ENCODE measurements at places on chromosomes 5 and 9.

GRCh38 chr5:116739571-116739970 lies 164.9 kb upstream of the SEMA6A start:
- DNase-seq: no peak

DNA sequence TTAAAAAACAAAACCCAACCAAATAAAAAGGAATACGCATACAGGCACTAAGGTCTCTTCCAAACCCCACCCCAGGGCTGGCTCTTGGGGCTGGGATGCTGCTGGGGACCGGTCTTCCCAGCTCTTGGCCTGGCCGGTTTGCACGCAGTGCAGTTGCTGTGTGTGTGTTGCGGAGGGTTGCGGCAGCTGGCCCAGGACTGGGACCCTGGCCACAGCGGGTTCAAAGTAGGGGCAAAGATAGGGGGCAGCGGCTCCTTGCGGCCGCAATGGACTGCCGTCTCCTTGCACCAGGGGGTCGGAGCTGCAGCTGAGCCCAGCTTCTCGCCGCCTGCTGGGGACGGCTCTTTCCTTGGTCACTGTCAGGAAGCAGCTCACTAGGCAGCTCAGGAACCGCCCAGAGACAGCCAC lies 5.0 kb downstream of the DMRT3 start:
- DNase-seq: no peak

GRCh38 chr9:4138180-4138579 lies 161.7 kb downstream of the GLIS3 start:
- no peak for DNase-seq

DNA sequence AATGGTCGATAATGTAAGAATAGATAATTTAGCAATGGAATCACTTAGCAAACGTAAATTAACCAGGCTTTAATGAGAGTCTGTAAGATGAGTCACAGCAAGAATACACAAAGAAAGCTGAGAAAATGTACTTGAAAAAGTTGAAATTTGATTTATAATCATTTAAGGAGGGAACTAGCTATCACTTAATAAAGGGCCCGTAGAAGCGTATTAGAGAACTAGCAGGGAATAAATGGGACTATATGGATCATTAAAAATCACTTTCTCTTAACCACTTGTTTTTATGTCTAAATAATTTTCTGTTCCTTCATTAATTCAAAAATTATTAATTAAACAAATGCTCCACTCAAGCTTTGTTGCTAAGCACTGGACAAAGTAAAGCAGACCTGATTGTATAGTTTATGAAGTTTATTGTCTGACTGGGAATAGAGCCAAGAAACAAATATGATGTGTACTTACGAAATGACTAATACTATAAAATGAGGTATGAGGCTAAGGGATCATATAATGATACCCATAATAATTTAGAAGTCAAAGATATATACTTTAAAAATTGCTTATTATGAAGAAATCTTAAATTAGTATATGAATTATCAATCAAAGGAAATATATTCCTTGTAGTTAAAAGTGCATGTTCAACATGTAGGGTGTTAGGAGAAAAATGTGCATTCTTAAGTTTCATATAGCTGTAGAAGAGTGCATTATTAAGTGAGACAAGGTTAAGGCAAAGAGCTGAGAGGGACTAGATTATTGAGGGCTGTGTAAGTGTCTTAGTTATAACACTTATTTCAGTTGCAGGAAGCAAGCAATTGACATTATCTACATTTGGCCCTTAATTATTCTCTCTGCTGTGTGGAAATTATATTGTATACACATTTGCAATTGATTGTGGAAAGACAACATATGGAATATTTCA lies 196.8 kb downstream of the PRDM9 start:
- DNase-seq: no peak

DNA sequence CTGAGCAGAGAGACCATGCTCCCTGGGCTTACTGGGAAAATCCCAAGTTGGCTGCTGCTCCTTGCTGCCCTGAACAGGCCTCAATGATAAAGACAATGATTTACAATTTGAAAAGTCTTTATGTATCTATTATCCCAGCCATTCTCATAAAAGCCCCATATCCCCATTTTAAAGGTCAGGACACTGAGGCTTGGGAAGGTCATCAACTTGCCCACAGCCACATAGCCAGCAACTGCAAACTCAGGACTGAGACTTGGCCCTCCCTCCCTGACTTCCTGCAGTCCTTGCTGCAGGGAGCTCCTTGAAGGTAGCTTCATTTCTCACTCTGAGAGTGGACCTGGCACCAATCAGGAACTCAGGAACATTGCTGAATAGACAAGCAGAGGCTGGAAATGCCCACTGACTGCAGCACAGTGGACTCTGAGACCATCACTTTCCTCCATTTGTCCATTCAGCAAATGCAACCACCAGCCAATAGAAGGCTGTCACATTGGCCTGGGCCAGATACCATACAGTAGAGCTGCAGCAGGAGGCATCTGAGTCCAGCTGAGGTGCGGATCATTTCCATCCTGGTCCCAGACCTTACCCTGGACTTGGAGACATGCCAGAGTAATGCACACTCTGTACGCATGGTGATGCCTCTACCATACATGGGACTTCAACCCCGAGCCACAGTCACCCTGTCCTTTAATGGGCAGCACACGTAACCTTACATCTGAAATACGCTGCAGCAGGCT lies 18.3 kb downstream of the TNIP1 start:
- DNase-seq: no peak

- no peak for DNase-seq
Observed at GRCh38 chr5:160792732-160793529, 59.1 kb downstream of the ATP10B start.

DNA sequence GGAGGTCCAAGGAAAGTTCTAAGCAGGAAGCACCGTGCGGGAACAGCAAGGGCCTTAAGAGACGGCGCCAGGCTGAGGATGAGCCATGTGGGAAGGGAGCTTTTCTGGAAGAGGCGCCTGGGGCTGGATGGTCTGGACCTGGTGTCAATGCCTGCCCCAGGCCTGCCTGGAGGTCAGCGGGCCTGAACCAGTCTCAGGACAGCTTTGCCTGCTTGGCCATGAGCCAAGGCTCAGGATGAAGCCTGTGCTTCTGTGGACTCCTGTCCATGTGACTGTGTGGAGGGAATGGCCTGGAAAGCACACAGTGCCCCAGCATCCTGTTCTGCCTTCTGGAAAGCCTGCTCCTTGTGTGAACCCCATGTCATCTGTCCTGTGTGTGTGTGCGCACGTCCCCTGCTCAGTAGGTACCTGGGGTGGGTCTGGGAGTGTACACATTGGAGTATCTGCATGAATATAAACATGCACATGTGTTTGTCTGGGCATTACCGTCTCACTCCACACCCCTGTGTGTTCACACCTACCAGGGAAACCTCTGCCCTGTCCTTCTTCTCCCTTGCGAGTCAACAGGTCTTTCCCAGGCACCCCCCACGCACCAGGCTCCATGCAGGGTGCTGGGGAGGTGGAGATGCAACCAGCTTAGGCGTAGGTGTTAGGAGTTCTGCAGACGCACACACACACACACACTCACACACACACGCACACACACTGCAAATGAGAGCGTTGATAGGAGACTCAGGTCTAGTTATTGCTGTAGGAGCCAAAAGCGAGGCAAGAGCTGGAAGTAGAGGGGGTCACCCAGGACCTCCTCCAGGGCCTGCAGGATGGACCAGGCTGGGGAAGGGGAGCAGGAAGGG lies 24.8 kb downstream of the DAB2IP start:
- DNase-seq: no peak

GRCh38 chr5:103347716-103348423 lies 89.3 kb downstream of the MACIR start:
- no peak for DNase-seq

DNA sequence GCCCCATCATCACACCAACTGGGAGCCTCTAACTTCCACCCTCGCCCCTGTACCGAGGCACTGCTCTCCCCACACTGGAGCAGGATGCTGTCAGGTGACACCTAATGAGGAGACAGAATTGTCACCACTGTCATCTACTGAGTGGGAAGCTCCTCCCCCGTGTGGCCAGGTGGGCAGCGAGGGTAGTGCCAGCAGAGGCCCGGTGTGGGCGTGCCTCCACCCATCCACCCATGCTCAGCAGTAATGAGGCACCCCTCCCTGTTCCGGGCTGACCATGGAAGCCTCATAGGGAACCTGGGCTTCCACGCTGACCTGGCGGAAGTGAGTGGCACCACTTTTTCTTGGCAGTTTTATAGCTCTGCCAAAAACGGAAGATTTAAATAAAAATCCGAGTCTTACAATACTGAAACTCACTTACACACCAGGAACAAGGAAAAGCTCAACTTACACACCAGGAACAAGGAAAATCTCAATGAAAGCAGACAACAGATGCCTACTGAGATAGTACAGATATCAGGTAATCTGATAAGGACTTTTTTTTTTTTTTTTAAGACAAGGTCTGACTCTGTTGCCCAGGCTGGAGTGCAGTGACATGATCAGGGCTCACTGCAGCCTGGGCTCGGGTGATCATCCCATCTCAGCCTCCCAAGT lies 30.6 kb upstream of the ASS1 start:
- no peak for DNase-seq

GRCh38 chr5:172150514-172151425 lies 37.3 kb downstream of the STK10 start:
- peak; percentile 12 for DNase-seq

DNA sequence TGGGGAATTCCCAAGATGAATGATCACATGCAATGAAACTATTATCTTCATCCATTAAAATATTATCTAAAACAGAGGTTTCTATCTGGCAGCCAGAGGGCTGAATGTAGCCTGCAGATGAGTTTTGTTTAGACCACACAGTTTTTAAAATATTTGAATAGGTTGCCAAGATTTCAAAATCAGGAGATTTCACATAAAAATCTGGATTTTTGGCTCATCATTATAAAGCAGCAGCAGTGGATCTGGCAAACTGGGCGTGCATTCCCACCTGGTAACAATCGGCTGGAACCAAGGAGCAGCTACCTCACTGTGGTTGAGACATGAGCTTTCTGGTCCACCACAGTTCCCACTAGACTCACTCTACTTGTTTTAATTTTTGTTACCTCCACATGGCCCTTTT lies 155.1 kb downstream of the BNC2 start:
- no peak for DNase-seq

- no peak for DNase-seq
Observed at GRCh38 chr9:37517923-37518322, 32.2 kb downstream of the POLR1E start.

- no peak for DNase-seq
Observed at GRCh38 chr9:94922098-94922607, 195.7 kb downstream of the AOPEP start.

DNA sequence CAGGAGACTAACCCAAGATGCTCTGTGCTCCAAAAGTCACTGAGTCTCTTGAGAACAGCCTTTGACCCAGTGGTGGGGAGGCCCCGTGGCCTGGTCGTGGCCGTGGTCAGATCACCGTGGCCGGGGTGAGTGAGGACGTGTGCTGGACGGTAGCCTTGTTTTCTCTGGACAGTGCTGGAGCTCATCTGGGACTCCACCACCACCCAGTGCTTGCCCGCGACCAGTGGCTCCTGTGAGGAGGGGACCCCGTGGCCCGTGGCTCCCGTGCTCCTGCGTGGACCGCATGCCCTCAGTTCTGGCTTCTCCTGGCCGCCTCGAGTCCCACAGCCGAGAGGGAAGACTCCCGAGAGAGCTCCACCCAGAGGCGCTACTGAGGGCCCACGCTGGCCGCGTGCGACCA lies 15.9 kb upstream of the NOTCH1 start:
- no peak for DNase-seq

DNA sequence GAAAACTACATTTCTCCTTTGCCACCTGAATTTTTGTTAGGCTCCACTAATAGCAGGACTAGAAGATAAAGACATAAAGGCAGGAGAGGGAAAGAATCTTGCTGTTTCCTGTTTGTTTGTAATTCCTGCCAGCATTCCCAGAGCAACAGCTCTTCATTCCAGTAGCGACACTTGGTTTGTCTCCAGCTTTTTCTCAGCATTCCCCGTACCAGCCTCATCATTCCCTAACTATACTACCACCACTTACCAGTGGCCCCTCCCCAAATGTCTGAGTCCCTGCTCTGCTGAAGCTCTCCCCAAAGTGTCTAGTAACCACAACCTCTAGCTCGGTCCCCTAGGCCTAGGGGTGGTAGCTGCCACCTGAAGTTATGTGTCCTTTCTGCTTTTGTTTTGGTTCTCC lies 18.6 kb downstream of the CETN3 start:
- DNase-seq: no peak

- no peak for DNase-seq
Observed at GRCh38 chr9:97779608-97780007, 73.4 kb upstream of the FOXE1 start.

- DNase-seq: no peak
Observed at GRCh38 chr5:65203746-65204145, 278.0 kb downstream of the ADAMTS6 start.

DNA sequence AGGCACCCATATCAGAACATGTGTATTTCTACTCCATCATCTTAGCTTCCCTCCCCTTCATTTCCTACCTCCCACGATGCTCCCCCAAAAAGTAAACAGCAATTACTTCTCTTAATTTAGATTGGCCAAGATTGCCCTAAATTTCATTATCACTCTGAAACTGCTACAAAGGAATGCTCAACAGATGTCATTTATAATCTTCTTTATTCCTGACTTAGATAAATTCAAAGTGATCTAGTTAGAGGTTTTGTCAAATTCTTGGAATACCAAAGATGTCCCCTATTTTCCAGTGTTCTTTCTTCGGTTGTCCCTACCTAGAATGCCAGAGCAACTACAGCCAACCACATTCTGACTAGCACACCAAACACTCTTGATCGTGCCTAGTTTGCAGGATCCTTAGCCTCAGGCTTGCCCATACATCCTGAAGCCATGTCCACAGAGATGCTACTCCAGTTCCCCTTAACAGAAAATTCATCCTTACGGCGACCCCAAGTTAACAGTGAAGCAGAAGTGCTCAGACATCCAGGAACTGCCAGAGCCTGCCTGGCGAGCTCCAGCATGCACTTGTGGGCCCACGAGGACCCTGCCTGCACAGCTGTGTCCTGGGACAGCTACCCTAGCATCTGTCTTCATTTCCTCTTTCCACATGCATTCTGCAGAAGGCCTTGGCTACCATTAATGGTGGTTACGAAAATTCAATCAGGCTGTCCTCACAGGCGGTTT lies 31.6 kb downstream of the DAP start:
- DNase-seq: no peak

DNA sequence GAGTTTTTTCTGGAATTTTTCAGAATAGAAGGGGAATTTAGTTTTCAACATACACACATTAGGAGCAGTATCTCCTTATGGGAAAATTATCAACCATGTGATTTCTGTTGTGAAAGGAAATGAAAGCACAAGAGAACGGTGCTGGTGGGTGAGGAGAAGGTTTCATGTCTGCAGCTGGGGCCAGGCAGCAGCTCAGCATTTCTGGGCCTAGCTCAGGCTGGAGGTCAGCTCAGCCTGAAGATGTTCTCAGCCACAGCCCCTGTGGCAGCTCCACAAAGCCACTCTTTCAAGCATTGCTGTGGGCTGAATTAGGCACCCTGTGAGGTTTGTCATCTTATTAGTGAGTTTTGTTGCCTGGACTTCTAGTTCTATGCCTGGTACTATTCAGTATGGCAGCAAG lies 90.3 kb downstream of the DIRAS2 start:
- no peak for DNase-seq

GRCh38 chr9:134056483-134057306 lies 11.1 kb downstream of the BRD3 start:
- DNase-seq: no peak

GRCh38 chr5:169627551-169627950 lies 9.5 kb upstream of the DOCK2 start:
- no peak for DNase-seq

GRCh38 chr9:100505564-100506159 lies 32.7 kb downstream of the TMEFF1 start:
- DNase-seq: peak; percentile 49
